Lung microvascular endothelial cell (primary cell): ENCODE measurements at places on chromosomes 16 and 17. TPM values are rescaled to one million over a fixed set of nuclear protein-coding genes. Genes with fewer than 3 reads are reported as not detected.

TLCD1 gene
- 0.87 and 1.2 TPM in 2 replicates for total RNA-seq

UBN1 gene
- 16.3 and 23.8 TPM in 2 replicates for total RNA-seq

KCTD19 gene
- not detected in 2 replicates for total RNA-seq

DGKE gene
- 6.5 and 16.3 TPM in 2 replicates for total RNA-seq

PROCA1 gene
- 0.20 and 0.22 TPM in 2 replicates for total RNA-seq

AGRP gene
- total RNA-seq: not detected in 2 replicates

CASKIN2 gene
- 7.0 and 11.5 TPM in 2 replicates for total RNA-seq

SOX15 gene
- not detected in 2 replicates for total RNA-seq

TNS4 gene
- not detected in 2 replicates for total RNA-seq

VMO1 gene
- total RNA-seq: 0.22 TPM in 1 of 2 replicates, not detected in the other

- DNase-seq: no peak
Observed at GRCh38 chr17:55664287-55664686, 58.4 kb downstream of the TMEM100 start.

GRCh38 chr17:153851-154250 is 16.5 kb downstream of the SCGB1C2 start:
- DNase-seq: no peak

DNA sequence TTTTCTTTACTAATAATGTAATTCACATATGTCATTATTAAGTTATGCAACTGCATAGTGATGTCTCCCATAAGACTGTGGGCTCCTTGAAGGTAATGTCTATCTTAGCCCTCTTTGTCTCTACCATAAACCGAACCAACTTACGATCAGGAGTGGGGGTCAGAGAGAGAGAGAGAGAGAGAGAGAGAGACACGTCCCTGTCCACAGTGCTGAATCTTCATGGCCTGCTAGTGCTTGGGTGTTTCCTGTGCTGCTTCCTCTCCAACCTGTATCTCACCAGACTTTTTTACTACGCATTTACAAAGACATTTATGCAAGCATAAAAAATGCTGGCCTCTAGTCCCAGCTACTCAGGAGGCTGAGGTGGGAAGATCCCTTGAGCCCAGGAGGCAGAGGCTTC is 52.2 kb upstream of the HAPSTR1 start:
- DNase-seq: peak; percentile 67

DNA sequence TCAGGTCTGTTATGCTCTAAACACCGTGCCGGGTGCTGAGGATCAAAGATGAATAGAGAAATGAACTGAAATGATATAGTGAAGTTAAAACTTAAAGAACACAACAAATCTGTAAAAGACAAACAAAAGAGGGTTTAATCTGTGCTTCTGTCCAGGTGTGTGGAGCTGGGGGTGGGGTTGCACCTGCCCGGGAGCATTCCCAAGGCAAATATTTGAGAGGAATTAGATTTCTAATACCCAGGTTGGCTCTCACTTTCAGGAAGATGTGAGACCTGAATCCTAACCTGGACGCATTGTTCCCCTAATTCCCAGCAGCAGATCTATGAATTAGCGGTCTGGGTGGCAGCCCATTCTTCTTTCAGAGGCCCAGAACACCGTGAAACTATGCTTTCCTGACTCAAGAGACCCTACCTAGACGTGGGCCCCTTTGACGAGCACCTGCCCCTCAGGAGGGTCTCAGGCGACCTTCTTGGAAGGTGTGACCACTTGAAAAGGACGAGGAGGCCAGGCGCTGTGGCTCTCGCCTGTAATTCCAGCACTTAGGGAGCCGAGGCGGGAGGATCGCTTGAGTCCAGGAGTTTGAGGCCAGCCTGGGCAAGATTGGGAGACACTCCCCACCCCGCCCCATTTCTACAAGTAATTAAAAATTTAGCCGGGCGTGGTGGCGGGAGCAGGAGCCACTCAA is 677 bp upstream of the RANGRF start:
- no peak for DNase-seq

DNA sequence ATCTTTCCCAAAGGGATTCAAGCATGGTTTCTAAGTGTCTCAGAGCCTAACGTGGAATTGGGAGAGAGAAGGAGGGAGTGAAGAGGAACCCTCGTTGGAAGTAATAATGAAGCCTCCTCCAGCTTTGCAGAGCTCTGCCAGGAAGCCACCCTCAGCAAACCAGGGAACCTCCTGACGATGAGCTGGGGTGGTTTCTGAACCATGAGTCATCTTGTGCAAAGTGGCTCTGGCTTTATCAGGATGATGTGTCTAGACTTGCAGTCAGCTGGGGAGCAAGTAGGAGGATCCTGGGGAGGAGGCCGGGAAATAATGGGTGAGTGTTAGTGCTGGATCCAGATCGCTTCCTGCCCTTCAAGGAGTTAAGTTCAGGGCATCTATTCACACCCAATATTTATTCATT is 191.7 kb upstream of the RBFOX1 start:
- DNase-seq: no peak

DNA sequence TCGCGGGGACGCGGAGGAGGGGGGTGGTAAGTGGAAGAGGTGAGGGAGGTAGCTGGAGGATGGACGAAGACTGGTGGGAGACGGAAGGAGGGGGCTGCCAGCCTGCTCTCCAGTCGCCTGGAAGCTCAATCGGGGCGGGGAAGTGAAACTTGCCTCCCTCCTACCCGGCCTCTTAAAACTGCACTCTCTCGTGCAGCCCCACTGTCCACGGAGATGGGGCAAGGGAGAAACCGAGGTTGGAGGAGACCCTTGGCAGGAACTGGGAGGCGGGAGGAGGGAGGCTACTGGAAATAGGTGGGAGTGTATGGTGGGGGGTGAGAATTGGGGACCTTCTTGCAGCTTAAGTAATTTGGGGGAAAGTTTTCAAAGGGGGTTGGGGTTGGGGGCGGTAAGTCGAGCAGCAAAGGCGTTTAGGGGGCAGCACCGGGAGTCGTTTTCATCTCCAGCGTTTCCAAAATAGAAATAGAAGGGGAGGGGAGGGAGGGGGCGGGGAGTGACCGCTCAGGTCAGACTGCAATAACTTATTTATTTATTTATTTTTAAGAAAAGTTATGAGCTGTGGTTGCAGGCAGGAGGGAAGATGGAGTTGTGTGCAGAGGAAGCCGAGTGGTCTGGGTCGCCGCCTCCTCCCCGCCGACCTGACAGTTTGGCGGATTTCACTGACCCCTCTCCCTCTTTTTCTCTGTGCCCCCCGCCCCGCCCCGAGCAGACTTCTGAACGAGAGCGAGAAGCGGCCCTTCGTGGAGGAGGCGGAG is 1.4 kb downstream of the SOX9 start:
- no peak for DNase-seq

- no peak for DNase-seq
Observed at GRCh38 chr16:87541147-87541871, 48.5 kb upstream of the ZCCHC14 start.

- DNase-seq: no peak
Observed at GRCh38 chr17:13584701-13585080, 17.0 kb downstream of the HS3ST3A1 start.

GRCh38 chr17:63685578-63685977 is 14.3 kb downstream of the LIMD2 start:
- no peak for DNase-seq

- DNase-seq: no peak
Observed at GRCh38 chr16:83060-83603, 5.1 kb downstream of the MPG start.

GRCh38 chr17:68179236-68179925 is 68.5 kb upstream of the AMZ2 start:
- DNase-seq: no peak

DNA sequence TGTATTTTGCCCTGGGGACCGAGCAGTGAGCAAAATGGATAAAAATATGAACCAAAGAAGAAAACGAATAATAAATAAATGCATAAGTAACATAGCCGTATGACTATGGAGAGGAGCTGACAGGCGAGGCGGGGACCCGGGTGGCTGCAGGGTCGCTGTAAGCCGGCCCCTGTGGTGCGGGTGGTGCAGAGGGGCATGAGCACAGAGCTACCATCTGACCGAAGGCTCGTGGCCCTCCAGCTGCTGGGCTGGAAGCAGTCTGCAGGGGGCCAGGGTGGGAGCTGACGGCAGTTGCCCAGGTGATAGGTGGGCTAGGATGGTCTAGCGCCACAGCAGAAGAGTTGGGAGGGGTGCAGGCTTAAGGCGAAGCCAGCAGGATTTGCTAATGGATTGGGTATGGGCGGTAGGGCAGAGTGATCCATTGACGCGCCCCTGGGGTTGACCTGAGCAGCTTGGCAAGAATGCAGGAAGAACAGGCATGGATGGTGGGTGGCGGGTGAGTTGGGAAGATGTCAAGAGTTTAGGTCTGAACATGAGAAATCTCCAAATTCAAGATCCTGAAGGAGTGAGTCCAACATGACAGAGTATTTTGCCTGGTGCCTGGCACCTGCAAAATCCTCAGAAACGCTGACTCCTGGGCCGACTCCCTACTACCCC is 228.0 kb downstream of the FOXL1 start:
- no peak for DNase-seq

- no peak for DNase-seq
Observed at GRCh38 chr17:32015245-32016013, 8.2 kb downstream of the LRRC37B start.

DNA sequence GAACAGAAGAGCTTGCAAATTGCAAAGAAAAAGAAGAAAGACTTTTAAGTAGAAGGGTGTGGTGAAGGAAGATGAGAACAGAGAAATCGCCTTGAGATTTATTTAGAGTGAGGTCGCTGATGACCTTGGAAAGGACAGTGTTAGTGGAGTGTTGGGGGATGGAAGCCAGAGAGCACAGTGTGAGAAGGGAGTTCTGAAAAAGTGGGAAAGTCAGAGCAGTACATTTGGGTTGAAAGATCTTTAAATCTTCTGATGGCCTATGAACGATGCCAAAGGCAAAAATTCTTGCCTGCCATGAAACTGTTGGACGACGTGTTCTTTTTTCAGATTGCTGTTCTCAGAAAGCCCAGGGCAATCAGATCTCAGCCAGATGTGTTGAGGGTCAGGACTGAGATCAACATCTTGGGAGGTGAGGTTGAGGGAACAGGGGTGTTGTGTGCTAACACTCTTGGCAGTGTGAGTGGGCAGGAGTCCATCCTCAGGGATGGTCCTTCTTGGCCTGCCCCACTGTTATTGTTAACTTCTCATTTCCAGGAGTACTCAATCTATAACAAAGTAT is 330.1 kb downstream of the MAP2K6 start:
- DNase-seq: no peak

GRCh38 chr17:73283841-73284282 is 22.2 kb upstream of the CPSF4L start:
- no peak for DNase-seq

GRCh38 chr17:35373984-35374765 is 754 bp upstream of the SLFN11 start:
- DNase-seq: peak; percentile 69

GRCh38 chr17:50844117-50844700 is 8.8 kb downstream of the WFIKKN2 start:
- DNase-seq: no peak
